ENCODE measurements at places on chromosomes 12 and 14.

DNA sequence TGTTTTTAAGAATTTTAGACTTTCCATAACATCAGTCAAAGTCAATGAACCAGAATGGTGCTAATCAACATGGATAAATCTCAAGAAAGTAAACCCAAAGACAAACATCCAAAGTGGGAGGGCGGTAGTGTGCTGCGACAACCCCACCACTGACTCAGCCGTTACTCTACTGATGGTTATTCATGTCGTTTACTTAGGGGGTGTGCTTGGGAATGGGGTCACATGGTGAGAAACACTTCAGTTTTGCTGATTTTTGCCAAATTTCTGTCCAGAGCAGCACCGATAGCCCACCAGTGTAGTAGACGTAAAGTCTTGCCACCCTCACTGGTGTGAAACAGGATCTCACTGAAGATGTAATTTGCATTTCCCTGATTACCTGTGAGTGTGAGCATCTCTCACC, 99.9 kb downstream of the ADGRD1 start:
- no peak for DNase-seq

GRCh38 chr14:24123424-24124417, 6.7 kb upstream of the FITM1 start:
- no peak for DNase-seq

- DNase-seq: no peak
These were observed 24.3 kb upstream of the HSPB8 start for GRCh38 chr12:119154435-119154818.

DNA sequence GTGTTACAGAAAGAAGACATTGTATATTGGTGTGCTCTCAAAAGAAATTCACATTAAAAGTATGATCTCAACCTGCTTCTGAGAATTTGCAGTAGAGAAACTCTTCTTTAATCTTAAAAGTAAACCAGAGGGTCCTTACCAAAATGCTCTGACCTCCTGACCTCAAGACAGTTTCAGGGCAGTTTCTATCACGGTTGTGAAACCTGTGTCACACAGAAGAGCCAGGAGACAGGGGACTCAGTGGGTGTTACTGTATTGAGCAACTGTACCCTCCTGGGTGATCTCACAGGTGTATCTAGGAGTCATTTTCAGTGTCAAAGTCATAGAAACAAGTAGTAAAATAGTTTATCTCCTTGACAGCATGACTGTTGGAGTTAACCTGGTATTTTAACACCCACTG, 178.0 kb downstream of the GRIP1 start:
- DNase-seq: no peak

DNA sequence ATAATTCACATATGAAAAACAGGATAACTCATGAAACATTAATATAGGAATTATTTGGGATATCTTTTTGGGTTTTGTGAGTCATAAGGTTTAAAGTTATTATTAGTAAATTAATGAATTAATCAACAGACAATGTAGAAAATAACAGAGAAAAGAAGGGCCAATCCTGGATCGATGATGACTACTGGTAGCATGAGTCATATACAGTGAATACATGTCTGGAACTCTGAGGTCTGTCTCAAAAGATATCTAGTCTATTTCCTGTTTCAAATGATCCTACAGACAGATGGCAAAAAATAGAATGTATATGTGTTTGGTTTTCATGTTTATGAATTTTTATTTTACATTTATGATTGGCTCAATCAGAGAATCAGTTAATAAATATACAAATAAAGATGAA, 86.4 kb upstream of the RTL1 start:
- no peak for DNase-seq

GRCh38 chr12:132508860-132509732, 19.1 kb downstream of the FBRSL1 start:
- no peak for DNase-seq

DNA sequence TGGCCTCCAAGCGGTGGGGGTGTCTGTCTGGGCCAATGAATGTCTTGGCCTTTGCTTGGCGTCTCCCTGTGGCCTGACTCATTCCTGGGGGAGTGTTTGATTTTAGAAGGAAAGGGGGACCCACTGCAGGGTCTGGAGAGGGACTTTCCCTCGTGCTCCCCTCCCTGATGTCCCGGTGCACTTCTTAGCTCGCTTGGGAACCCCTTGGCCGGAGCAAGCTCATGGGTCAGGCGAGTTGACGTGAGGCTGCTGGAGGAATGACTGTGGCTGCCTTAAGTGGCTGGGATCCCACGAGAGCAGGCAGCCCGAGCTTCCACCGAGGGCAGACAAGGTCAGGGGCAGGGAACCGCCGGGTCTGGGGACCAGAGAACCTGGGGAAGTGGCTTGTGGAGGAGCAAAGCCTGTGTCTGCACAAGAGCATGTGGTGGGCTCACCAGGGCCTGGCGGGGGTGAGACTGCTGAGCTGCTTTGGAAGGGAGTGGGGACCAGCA, 218.4 kb upstream of the C14orf180 start:
- no peak for DNase-seq

- no peak for DNase-seq
These were observed 130.7 kb downstream of the SMOC1 start for GRCh38 chr14:70009961-70010360.

Measured in LoVo (cell line).